OCI-LY7 (cell line): ENCODE measurements at places on chromosomes 11 and 22.

DNA sequence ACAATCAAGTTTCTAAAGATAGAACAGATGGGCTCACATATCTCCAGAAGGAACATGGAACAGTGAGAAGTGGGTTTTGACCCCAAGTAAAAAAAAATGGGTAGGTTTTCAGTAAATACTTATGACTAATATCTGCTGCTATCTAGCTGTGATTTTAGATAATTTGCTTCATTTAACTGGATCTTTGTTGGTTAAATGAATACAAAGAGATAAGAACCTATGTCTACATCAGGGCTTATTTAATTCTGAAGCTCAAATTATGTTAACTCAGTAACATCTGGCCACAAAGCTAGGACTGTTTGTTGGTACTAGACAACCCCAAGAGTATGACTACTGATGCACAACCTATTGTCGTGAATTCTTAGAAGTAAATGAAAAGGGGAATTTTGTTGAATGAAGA lies 144.4 kb upstream of the SESN3 start:
- no peak for DNase-seq

DNA sequence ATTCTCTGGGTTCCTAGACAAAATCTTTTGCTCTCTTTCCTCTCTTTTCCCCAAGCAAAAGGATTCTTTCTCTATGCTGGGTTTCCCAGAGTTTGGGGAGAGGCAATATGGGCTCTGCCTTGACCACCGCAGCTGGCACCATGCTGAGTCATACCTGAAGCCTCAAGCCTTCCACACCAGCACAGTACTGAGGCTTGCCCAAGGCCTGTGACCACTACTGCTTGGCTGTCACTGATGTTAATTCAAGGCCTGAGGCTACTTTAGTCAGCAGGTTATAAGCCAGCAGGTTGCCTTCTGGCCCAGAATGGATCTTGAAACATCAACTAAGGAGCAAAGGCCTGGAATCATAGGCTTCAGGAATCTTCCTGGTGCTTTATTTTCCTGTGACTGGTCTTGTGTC lies 185.3 kb downstream of the DYNC2H1 start:
- DNase-seq = no peak

DNA sequence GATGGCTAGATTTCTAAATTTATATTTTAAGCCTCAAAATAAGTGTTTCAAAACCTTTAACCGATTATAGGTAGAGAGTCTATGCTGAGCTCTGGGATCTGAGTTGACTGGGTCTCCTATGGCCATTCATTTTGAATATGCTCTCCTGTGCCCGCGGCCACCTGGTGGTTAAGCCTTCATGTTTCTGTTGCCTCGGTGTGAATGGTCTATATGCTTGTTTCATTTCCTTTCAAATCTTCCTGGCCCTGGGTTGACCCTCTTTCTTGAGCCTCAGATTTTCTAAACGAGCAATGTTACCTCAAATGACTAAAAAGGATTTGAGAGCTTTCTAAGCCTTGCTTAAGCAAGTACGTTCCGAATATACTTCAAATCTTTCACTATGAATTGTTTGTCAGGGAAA lies 789.4 kb upstream of the KIRREL3 start:
- peak; percentile 8 for DNase-seq

DNA sequence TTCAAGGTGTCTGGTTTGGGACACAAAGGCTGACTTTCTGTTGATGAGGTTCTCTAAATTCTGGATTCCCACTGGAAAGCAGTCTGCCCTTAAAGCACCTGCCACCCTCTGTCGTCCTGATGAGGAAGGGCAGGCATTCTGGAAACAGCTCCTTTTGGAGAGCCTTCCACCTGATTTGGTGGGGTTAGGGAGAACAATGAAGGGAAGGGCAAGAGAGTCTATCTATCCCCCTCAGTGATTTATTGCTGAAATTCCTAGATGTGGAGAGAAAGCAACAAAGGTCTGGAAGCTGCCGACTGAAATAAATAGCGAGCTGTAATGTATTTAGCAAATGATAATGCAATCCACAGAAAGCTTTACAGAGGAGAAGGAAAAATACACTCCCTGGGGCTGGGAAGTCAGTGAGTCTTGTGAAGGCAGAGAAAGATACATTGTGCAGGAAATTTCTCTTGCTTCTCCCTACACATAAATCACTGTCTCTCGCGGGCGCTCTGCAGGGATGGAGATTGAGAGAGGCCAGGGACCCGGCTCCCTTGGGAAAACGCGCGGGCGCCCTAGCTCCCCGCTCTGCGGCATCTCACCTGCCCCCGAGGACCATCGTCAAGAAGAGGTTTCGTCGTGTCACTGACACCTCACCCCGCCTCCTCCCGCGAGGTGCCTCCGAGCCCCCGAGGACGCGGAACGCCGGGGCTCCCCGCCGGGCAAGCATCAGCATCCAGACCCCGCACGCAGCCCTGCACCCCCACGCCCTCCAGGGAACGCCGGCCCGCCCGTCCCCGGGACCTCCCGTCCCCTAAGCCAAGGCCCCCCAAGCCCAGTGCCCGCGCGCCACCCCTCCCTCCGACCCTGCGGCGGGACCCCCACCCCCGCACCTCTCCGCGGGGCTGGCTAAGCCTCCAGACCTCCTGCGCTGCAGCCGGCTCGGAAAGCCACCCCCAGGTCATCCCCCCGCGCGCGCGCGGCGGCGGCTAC lies 673 bp downstream of the CDON start:
- DNase-seq = peak; percentile 13

DNA sequence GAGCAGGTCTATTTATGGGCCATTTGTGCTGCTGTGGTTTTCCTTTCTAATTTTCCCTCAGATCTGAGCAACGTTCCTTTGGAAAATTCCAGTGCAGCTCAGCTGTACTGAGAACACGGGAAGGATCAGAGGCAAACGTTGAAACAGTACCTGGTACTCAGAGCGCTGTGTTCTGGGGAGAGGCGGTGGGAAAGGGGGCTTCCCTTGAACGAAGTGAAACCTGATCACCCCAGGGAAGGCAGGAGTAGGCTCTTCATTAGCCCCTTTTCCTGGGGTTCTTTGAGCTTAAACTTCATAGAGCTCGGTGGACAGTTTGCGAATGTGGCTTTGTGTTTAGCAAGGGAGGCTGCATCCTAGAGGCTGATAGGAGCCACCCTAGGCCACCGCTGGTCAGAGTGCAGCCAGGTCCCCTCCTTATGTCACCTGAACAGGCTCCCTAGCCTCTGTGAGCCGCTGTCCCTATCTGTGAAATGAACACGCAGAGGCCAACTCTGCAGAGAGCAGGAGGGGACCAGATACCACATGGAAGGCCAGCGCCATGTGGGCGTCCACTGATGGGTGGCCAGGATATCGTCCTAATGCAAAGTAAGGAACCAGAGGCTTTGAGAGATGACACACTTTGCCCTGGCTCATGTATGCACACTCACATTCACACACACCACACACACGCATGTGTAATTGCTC lies 1464.8 kb downstream of the BRD1 start:
- DNase-seq = no peak

- DNase-seq = no peak
Observed at GRCh38 chr22:32327066-32327465, 30.6 kb upstream of the RFPL3 start.

DNA sequence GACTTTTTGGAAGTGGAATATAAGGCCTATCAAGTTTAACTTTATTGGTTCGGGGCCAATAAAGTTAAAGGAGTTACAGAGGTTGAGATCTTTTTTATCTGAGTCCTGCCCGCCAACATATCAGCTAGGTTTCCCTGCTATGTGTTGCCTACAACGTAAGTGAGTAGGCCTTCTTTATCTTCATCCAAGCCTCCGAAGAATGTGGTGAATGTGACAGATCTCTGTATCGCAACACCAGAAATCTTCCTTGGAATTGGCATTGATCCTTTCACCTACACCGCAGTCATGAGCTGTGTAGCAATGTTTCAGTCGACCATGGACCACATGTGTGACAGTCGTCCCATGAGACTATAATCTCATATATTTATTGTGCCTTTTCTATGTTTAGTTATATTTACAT lies 37.3 kb upstream of the CADM1 start:
- DNase-seq = no peak

DNA sequence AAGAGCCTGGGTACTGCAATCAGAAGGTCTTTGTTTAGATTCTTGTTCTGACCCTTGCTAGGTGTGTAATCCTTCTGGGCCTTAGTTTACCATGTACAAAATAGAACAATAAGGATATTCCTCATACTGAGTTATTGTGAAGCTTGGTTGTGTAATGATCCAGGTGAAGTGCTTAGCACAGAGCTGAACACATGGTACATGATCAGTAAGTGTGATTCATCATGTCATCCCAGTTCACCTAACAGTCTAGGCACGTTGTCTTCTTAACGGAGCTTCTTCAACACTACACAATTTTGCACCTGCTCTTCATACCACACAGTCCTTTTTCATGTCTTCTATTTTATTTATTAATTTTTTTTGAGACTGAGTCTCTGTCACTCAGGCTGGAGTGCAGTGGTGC lies 234.3 kb upstream of the TENM4 start:
- no peak for DNase-seq

DNA sequence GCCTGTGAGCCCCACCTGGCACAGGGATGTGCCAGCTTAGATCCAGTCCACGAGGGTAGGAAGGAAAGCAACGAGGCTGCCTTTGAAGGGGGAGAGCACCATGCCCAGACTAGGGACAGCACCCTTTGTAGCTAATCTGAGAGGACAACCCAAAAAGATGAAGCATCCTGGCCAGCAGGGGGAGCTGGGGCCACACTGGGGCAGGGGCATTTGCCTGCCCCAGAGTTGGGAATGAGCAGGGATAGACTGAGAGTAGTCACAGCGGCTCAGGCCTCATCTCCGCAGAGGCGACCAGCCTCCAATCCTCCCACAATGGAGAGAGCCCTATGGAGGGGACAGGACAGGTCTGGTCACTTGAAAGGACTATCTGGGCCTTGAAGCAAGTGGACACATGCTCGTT lies 16.4 kb downstream of the LMO1 start:
- no peak for DNase-seq

DNA sequence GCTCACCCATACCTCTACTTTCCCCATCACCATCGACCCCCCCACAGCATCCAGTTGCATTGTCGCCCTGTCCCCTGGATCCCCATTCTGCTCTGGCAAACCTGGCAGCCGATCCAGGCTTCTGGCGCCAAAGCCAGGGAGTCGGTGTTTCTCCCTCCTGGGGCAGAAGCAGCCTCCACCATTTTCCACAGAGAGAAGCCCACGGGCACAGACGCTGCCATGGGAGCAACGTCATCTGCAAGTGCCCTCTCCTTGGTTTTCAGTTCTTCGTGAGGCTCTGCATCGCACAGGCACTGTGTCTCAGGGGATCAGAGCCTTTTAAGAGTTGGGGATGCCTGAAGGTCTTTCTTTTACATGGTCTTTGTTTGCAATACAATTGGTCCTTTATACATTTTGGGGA lies 2.3 kb downstream of the YPEL4 start:
- no peak for DNase-seq

GRCh38 chr11:33753304-33753967 lies 17.2 kb upstream of the CD59 start:
- DNase-seq = no peak

GRCh38 chr11:62245271-62245753 lies 3.3 kb downstream of the SCGB1D2 start:
- DNase-seq = peak; percentile 24

GRCh38 chr11:114252767-114253166 lies 43.4 kb upstream of the NNMT start:
- no peak for DNase-seq

GRCh38 chr22:46710806-46711205 lies 27.2 kb downstream of the CERK start:
- DNase-seq = no peak

DNA sequence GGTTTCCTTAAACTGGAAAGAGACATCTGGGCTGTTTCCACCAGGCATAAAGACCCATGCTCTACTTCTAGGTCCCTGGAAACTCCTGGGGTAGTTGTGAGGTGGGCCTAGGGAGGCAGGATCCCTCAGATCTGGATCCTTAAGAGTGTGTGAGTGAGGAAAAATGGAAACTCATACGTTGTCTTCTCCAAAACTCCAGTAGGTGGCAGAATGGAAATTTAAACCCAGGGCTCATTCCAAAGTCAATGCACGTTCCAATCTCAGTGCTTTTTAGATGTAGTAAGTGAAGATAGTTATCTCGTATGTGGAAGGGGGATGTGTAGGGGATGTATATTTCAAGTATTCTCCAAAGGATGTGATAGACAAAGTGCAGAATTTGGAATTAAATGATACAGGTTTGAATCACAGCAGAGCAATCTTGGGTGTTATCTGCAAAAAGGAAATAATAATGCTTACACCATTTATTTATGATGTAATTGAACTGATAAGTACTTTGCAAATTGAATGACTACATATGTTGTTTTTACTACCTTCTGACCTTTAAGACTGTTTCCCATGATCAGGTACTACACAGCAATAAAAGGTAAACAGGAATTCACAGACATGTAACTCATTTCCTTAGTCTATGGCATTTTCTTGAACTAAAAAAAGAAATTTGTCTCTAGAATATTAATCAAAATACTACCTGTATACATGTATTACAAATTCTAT lies 13.1 kb upstream of the MMP1 start:
- DNase-seq = no peak

GRCh38 chr11:62792202-62792575 lies 383 bp upstream of the TMEM223 start:
- DNase-seq = no peak

GRCh38 chr11:78256962-78257361 lies 68.2 kb downstream of the USP35 start:
- no peak for DNase-seq

GRCh38 chr22:42695294-42695693 lies 25.4 kb downstream of the A4GALT start:
- DNase-seq = no peak

DNA sequence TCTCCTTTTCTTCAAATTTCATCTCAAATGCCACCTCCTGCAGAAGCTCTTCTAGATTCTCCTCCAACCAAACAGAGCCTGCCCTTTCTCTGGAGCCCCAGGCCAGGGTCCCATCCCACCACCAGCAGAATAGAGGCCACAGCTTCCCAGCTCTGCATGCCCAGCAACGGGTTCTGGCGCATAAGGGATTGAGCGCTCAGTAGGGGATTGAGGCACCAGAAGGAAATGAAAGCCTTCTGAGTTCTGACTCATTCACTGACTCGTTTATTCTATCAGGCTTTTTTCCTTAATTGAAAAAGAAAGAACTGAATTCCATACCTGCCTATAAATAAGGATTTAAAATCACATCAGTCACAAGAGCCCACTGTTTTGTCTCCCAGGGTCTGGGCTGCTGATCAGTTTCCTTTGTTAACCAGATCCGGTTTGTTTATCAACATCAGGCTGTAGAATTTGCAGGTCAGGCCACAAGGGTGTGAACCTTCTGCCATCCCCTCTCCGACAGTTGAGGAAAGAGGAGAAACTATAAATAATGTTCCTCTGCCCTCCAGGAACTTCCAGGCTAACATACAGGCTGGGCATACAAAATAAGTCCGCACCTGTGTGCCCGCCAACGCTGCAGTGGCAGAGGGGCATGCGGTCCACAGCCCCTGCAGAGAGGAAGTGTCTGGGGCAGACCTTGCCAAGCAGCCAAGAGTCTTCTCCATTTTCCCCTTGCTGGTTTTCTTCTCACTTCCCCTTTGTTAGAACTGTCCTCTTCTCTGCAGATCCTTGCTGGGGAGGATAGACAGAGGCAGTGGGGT lies 63.5 kb upstream of the PRDM11 start:
- DNase-seq = peak; percentile 56
